PC-3 (cell line): ENCODE measurements at places on chromosomes 6 and 20. TPM values are rescaled to one million over a fixed set of nuclear protein-coding genes. Genes with fewer than 3 reads are reported as not detected.

ECHDC1 gene
- 24.2 and 34.5 TPM in 2 replicates for total RNA-seq

TSBP1 gene
- total RNA-seq: not detected in 2 replicates

PCSK2 gene
- not detected in 2 replicates for total RNA-seq

FAM83B gene
- total RNA-seq: 0.07 and 0.29 TPM in 2 replicates

FKBP1C gene
- total RNA-seq: 0.75 and 1.9 TPM in 2 replicates

ANGPT4 gene
- not detected in 2 replicates for total RNA-seq

PAQR8 gene
- 0.44 and 0.46 TPM in 2 replicates for total RNA-seq
